ENCODE measurements at places on chromosomes 3 and 15. TPM values are rescaled to one million over a fixed set of nuclear protein-coding genes. Genes with fewer than 3 reads are reported as not detected.

Gene ASB14
- not detected for total RNA-seq

GRCh38 chr3:180332608-180333007, 269.4 kb upstream of the TTC14 start:
- no peak overlapping the region for H3K4me3 ChIP-seq
- no peak for DNase-seq
- H3K36me3 ChIP-seq = no peaks in the 10 kb centered on the region
- no peaks in the 10 kb centered on the region for H3K4me1 ChIP-seq

DNA sequence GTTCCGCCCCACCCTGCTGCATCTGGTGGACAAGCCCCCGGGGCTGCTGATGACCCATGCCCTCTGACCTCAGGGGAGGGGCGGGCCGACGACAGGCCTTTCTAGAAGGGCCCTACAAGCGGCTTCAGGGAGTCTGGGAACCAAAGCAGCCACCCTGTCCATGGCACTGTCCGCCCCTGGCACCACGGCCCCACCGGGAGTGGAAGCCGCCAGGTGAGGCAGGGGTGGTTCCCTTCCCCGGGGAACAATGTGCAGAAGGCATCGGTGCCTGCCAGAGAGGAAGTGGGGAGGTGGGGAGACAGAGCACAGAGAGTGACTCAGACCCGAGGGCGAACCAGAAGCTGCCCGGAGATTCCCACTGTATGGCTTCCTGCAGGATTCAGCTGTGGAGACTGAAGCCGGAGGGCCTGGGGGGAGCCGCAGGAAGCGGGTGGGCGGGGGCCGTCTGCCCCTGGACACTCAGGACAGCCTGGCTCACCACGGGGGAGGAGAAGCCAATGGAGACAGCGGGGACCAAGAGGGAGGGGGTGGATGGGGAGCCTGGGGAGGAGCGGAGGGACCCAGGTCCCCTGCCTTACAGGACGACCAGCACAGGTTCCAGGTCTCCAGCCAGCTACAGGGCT, 134.0 kb downstream of the TPRA1 start:
- H3K27me3 ChIP-seq = peaks cover 57% of the 10 kb centered on the region
- DNase-seq = peak; percentile 75
- H3K36me3 ChIP-seq = no peaks in the 10 kb centered on the region
- H3K4me1 ChIP-seq = peaks cover 25% of the 10 kb centered on the region
- peak overlapping the region; percentile 32 for H3K4me3 ChIP-seq

Gene AHSG
- 0.30 TPM for total RNA-seq
